ENCODE measurements at places on chromosomes 6 and 20.

- peak; percentile 37 for DNase-seq
Measured at GRCh38 chr20:45036044-45036755, 64.7 kb downstream of the KCNS1 start.

DNA sequence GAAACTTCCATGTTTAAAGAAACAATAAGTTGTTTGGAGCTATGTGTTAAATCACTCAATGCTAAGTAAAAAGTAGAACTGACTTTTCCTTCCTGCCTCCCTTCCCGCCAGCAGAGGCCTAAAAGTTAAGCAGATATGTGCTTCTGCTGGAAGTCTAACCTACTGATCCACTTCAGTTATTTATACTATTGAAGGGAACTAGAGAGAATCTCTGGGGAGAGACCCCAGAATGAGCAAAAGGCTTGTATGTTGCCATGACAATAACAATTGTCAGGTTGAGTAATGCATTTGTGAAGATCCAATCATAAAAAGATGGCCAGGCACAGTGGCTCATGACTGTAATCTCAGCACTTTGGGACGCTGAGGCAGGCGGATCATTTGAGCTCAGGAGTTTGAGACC, 24.7 kb downstream of the MGME1 start:
- DNase-seq = no peak

GRCh38 chr6:71965404-71965803, 79.1 kb downstream of the RIMS1 start:
- no peak for DNase-seq

DNA sequence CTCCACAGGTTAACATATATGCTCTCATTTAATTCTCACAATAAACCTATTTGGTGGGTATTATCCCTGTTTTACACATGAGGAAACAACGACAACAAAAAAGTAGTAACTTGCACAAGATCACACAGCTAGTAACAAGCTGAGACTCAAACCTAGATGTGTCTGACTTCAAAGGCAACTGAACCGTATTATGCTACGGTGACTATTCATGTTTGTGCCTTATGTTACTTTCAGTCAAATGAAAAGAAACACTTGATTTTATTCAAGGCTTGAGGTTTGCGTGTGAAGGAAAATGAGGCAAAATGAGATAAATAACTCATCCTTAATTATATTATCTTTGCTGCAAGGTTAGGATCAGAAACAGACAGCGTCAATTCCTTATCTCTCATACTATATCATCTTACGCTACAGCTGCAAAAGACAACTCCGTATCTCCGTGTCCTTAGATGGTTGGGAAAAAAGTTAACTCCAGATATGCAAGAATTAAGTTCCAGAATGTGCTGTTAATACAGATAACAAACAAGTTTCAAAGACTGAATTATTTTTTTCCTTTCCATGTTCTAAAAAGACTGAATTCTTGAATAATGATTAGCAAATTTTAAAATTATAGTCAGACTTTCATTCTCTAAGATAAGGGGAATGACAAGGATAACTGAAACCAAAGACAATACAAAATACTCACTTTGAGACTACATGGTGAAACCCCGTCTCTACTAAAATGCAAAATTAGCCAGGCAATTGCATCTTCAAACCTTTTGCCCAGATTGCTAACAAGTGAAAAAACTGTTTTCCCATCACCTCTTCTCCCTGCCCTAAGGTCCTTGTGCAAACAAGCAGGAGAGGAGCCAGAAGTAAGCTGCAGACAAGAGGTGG, 27.8 kb downstream of the STAU1 start:
- no peak for DNase-seq

DNA sequence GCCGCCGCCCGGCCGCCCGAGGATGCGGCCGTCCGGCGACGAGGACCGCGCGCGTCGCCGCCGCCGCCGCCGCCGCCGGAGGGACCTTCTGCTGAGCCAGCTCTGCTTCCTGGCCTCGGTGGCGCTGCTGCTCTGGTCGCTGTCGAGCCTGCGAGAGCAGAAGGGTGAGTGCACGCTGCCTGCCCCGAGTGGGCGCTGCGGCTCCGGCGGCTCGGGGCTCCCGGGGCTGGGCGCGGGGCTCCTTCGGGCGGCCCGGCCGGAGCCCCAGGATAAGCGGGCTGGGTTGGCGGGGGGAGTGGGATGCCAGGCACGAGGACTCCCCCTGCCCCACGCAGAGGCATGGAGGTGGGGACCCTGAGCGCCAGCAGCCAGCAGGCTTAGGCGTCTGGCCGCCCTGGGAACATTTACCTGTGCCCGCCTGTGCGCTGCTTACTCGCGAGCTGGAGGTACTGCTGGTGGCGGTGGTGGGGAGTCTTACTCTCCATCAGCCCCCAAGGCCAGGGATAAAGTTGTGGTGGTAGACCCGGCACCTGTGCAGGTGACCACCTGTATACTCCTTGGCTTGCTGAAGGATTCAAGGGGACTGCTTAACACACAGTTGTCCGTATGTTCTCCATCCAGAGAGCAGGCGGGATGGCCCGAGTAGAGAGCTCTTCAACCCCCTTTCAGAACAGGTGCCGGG, 520 bp downstream of the SLC24A3 start:
- no peak for DNase-seq

GRCh38 chr6:115838763-115839401, 221.8 kb downstream of the FRK start:
- DNase-seq = no peak
